BJ (cell line): ENCODE measurements at places on chromosomes 2 and 18.

- no peak for DNase-seq
Measured at GRCh38 chr2:229419158-229419557, 148.1 kb upstream of the PID1 start.

DNA sequence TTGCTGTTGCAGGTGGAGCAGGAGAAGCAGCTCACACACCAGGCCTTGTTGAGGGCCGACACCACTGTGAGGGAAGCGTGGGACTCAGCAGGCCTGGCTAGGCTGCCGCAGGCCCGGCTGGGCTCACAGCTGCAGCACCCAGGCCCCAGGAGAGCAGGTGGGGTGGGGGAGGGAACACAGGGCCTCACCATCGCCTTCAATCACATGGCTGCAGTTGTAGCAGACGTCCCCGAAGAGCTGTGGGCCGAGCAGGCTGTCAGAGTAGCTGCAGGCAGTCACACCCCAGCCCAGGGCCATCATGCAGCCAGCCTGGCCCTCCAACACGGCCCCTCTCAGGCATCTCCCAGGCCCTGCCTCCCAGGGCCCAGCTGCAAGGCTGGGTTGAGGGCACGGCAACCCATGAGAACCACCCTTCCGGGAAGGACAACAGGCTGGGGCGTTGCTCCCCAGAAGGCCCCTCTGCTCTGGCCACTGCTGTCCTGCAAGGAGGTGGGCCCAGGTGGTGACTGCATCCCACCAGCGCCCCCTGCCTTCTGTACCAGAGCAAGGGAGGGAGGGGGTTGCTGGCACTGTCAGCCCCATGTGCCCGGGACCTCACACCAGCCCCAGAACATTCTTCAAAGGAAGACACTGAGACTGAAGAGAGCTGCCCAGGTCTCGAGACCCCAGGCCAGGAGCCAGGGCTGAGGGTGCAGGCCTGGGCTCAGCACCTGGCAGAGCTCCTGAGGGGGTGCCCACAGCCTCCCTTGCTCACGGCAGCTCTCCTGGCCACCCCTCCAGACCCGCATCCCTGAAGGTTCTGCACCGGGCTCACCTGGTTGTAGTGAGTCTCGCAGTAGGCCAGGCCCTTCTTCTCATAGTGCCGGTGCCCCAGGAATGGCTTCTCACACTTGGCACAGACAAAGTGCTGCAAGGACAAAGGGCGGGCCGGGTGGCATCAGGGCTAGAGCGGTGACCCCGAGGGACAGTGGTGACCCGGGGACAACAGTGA is 5.6 kb upstream of the GPR17 start:
- no peak for DNase-seq

DNA sequence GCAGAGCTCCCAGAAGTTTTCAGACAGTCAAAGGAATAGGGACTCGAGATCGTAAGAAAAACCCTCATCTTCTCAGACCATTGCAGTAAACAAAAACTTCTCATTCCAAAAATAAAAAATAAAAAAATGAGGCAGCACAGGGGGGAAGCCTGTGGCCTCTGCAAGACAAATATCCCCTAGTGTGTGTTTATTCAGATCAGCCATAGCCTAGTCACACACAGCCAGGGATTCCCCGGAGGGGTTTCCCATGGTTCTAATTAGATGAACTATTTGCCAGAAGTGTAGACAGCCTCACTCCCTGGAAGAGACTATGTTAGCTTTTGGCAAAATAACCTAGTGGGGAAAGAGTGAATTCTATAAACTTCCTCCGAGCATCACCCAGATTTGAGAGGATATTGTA is 122.9 kb upstream of the KLF7 start:
- no peak for DNase-seq

- no peak for DNase-seq
Measured at GRCh38 chr18:70015127-70015526, 67.5 kb upstream of the CD226 start.

DNA sequence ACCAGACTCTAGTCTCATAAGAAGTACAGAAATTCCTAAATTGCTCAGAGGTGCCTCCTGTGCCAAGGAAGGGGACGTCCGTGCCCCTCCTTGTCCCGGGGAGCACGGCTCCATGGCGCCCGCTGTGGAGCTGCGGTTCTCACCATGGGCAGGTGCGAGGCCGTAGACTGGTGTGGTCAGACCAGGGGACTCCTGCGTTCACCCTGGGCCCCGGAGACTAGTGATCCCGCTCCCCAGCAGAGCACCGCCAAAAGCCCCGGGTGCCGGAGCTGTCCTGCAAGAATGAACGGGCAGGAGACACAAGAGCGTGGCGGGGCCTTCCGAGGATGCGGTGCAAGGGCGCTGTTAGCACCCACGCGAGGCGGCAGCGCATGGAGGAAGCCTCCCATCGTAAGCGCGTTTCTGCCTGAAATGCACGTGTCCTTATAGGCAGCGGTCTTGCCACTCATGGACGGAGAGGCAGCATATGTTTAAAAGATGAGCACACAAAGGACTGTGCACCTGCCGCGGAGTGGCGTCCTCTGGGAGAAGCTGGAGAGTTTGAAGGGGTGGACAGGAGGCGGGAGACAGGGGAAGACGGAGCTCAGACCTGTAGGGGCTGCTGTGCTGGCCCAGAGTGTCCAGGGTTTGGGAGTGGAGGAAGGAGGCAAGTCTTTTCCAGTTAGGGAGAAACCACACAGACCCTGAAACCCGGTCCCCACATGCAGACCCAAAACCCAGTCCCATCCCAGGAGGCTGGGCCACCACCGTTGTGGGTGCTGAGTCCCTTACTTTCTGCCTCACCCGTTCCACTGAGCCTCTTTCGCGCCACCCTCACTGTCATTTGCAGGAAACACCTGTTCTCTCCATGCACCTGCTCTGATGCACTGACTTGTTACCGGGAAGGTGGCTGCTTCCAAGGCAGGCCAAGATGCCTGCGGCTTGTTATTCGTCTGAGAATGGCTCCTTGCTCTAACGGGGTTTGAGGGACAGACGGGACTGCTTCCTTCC is 7.5 kb upstream of the KCNG2 start:
- no peak for DNase-seq

DNA sequence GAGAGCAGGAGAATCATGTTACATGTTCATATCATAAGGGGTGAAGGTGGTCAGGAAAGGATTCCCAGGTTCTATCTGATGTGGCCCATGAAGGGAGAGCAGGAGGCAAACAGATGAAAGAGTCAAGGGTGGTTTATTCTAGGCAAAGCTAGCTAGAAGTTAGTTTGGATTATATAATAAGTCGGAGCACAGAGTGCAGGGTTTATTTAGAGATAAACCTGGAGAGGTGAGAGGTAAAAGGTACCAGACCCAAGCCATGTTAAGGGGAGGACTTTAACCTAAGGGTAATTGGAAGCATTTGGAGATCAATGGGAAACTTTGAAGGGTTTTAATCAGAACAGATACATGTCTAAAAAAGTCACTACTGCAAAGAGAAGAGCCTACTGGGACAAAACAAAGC is 69.2 kb upstream of the LRATD1 start:
- DNase-seq = no peak
